ENCODE measurements at places on chromosomes 5 and 9. TPM values are rescaled to one million over a fixed set of nuclear protein-coding genes. Genes with fewer than 3 reads are reported as not detected.

Gene TRPM3
- 0.22 TPM for total RNA-seq

Gene FOXD4L6
- total RNA-seq, result not detected

Gene GKAP1
- total RNA-seq, result 22.5 TPM

Gene TIMD4
- total RNA-seq, result not detected

- no peak for DNase-seq
Observed at GRCh38 chr5:88244686-88245085, 24.0 kb downstream of the TMEM161B start.

DNA sequence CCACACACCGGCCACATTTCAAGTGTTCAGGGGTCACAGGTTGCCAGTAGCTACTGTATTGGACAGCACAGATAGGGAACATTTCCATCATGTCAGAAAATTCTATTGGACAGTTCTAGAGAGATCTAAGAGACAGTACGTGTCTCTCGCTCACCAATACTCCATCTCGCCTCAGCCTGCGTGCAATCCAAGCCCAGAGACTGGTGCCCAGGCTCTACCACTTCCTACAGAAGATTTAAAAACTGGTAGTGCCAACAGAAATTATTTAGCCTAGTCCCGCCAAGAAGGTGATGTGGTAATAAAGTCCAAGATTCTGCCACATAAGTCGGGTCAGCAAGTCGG is 390 bp upstream of the SNX2 start:
- no peak for DNase-seq

DNA sequence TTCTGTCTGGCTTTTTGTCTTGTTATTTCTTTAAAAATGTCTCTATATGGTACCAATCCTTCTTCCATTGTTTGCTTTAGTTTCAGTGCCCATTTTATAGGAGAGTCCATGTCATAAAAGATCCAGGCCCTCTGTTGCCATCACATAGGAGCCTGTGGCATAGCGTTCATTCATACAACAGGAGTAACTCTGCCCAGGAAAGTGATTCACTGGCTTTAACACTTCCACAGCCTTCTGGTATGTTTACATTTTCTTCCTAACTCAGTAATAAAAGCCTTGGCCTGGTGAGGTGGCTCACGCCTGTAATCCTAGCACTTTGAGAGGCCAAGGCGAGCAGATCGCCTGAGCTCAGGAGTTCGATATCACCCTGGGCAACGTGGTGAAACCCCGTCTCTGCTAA is 519.3 kb upstream of the PTGER4 start:
- no peak for DNase-seq

DNA sequence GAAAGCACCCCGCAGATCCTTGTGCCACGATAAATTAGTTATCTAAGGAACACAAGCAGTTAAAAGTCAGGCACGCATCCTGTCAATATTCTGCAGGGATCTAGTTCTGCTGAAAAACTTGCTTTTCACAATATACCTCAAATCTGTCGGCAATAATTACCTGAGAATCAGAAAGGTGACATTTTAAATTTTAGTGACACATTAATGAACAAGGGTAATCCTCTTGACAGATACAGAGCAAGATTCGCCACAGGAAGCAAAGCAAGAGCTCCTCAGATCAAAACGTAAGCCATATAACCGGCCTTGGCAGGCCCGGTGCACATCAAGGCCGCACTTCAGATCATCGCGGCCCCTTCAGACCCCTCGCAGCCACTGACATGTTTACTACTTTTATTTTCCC is 185.7 kb downstream of the ATPSCKMT start:
- DNase-seq, result no peak

DNA sequence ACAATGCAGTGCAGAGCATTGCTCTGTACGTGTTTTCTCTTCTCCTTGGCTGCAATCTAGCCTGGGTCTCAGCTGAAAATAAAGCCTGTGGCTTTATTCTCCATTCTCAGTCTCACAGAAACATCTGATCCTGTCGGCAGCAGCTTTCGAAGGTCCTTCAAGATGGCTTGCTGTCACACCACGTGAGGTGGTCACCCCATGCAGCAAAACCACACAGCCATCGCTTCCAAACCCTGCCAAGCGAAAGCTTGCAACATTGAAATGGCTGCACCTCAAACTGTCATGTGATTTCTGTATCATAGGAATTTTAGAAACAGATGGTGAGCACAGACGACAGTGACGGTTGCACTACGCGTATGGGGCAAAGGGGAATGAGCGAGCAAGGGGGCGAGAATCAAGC is 98.5 kb upstream of the SMARCA2 start:
- no peak for DNase-seq

- no peak for DNase-seq
Observed at GRCh38 chr5:139961435-139962157, 81.5 kb downstream of the NRG2 start.

GRCh38 chr5:179170606-179171005 is 110.4 kb downstream of the ZNF354C start:
- no peak for DNase-seq

GRCh38 chr5:123176224-123176937 is 87.3 kb downstream of the PRDM6 start:
- DNase-seq, result no peak

DNA sequence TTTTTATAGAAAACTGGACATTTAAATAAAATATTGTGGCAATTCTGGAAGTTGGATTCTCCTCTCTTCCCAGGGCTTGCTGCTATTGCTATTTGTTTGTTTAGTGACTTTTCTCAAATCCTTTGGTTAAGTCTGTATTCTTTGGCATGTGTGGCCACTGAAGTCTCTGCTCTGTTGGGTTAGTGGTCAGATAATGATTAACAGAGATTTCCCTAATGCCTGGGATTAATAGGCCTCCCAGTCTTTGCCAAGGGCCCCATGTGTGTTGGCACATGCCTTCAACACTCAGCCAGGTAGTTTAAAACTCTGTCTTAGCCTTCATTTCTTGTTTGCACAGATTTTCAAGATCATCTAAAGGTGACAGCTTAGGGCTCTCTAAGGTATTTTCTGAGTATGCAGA is 92.8 kb upstream of the EPB41L4A start:
- DNase-seq, result no peak

GRCh38 chr9:19700699-19701098 is 88.1 kb downstream of the SLC24A2 start:
- DNase-seq, result no peak

DNA sequence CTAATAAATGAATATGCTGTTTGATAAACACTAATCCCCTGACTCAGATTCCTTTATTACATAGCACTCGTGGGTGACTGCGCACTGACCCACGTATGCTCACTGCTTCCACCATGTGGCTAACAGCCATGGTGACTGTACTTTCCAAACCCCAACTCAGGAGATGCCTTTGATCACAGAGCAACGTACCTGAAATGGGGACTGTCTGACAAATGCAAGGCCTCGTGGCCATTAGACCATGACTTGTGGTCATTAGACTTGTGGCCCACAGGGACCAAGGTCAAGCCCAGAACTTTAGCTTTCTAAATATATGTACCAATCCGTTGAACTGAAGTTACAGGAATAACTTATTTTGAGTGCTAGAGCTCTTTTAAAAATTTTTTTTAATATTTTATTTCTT is 46.6 kb downstream of the CYFIP2 start:
- DNase-seq, result no peak

GRCh38 chr9:90778746-90779145 is 22.9 kb upstream of the SYK start:
- no peak for DNase-seq

All from left ventricle myocardium inferior (tissue), 1 donor.